ENCODE measurements at places on chromosomes 13 and 19. TPM values are rescaled to one million over a fixed set of nuclear protein-coding genes. Genes with fewer than 3 reads are reported as not detected.

DNA sequence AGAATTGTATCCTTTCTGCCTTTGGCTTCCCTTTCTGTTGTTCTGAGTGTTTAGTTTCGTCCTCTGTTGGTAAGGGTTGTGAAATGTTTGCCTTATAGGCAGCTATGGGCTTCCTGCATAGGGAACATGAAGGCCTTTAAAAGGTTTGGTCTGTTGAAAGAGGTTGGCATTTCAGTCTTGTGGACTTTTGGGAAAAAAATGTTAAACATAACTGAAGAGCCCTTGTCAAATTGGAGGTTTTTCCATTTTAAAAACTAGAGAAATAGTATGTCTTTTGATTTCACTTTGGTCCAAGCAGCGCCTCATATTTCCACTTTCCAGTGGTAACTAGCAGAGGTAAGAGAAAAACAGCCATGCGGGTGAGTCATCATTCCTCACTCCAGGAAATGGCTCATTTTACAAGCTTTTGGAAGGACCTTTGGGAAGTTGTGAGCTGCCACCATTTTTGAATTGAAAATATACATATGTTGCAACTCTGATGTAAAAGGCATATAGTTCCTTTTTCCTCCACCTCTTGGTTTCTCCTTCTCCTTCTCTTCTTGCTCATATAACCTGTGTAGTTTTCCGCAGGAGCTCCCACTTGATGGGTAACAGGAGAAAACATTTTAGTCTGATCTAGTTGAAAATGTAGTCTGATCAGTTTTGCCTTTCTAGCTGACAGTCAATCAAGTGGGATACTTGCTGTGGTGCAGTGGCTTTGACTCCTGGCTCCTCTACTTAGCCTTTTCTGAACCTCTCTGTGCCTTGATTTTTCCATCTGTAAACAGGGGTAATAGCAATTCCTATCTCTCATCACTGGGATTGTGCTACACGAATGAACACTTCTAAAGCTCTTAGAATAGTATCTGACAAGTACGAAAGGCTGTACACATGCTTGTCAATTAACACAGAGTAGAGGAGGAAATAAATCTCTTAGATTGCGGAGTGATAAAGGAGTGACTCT lies 23.0 kb downstream of the GPC6 start:
- no peaks in the 10 kb centered on the region for H3K36me3 ChIP-seq
- no peak for DNase-seq
- no peak overlapping the region for H3K4me3 ChIP-seq
- no peaks in the 10 kb centered on the region for H3K4me1 ChIP-seq

DNA sequence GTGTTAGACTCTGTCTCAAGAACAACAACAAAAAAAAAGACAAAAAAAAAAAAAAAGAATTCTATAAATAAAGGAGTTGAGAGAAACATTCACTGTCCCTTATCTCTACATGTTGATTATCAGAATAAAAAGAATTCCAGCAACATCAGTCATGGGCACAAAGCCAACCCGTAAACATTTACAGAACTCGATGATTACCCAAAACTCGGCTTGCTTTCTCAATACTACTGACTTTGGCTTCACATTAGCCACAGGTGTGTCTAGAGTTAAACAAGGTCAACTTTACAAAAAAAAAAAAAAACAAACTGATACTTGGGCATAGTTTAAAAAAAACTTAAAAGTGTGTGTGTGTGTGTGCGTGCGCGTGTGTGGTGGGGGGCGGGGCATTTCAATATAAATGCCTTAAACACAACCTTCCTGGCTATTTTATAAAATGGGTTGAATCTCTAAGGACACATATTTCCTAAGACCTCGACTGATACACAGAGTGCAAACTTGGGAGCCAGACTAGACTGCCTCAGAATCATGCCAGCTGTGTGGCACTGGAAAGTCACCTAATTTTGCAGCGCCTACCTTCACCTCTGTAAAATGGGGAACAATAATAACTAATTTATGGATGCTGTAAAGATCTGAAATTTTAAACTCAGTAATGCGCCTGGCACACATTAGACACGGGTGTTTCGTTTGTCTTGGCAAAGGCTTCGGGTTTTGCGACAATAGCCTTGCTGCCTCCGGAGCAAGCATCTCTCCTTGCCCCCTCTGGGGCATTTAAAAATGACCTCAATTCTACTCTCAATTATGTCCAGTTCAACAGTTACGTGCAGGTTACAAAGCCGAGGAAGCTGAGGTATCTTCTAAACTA lies 922 bp downstream of the EBPL start:
- peak overlapping the region; percentile 90 for H3K4me3 ChIP-seq
- H3K27me3 ChIP-seq = no peaks in the 10 kb centered on the region
- H3K36me3 ChIP-seq = no peaks in the 10 kb centered on the region
- peak overlapping the region; percentile 62 for H3K27ac ChIP-seq

GRCh38 chr13:91618315-91618714 lies 219.9 kb downstream of the GPC5 start:
- no peak overlapping the region for H3K4me3 ChIP-seq
- no peak overlapping the region for H3K27ac ChIP-seq
- DNase-seq = no peak
- peaks cover 6% of the 10 kb centered on the region for H3K27me3 ChIP-seq
- peaks cover 2% of the 10 kb centered on the region for H3K36me3 ChIP-seq

- no peaks in the 10 kb centered on the region for H3K4me1 ChIP-seq
- DNase-seq = no peak
- no peak overlapping the region for H3K27ac ChIP-seq
- H3K36me3 ChIP-seq = no peaks in the 10 kb centered on the region
These were observed 73.7 kb downstream of the UQCRFS1 start for GRCh38 chr19:29139227-29139626.

Gene CRLF1
- not detected for total RNA-seq

Gene LAIR1
- total RNA-seq = 21.5 TPM

DNA sequence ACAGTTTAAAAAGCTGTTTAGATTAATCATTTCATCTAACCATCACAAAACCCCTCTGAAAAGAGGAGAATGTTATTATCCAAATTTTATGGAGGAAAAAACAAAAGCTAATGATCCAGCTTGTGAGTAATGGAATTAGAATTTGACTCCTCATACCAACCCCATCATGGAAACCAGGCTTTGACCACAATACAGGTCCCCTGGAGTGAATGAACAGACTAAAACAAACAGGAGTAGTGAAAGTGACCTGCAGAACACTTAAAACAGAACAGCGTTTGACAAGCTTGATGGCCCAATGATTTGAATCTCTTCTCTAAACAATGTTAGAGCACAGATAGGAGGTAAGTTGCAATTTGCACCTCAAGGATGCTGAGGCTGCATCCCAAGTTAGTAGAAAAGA lies 230.0 kb downstream of the DCT start:
- no peak overlapping the region for H3K27ac ChIP-seq
- DNase-seq = no peak
- no peak overlapping the region for H3K4me3 ChIP-seq
- peaks cover 18% of the 10 kb centered on the region for H3K27me3 ChIP-seq
- H3K36me3 ChIP-seq = no peaks in the 10 kb centered on the region
- no peaks in the 10 kb centered on the region for H3K4me1 ChIP-seq

Data from T-helper 17 cell (primary cell).